T-helper 9 cell (primary cell): ENCODE measurements at places on chromosomes 5 and 9.

- no peak for DNase-seq
Measured at GRCh38 chr9:77946969-77947620, 84.5 kb downstream of the GNAQ start.

- no peak for DNase-seq
Measured at GRCh38 chr5:72812488-72812887, 4.0 kb upstream of the TNPO1 start.

- DNase-seq, result no peak
Measured at GRCh38 chr9:87139099-87139730, 191.9 kb upstream of the GAS1 start.

- DNase-seq, result no peak
Measured at GRCh38 chr9:105676351-105676923, 14.2 kb downstream of the TAL2 start.

DNA sequence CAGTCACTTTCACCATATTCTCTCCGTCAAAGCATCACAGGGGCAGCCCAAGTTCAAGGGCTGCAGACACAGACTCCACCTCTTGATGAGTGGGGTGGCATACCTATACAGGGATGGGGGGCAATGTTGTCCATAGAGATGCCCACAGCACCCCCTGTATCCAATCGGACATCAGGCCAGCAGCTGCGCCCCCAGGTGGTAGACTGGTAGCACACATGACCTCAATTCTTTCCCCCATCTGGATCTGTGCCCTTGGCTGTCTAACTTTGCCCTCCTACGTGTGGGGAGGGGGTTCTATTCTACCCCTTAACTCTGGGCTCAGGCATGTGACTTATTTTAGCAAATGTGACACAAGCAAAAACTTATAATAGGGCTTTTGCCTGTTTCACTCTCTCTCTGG is 84.0 kb upstream of the SLC25A48 start:
- no peak for DNase-seq

DNA sequence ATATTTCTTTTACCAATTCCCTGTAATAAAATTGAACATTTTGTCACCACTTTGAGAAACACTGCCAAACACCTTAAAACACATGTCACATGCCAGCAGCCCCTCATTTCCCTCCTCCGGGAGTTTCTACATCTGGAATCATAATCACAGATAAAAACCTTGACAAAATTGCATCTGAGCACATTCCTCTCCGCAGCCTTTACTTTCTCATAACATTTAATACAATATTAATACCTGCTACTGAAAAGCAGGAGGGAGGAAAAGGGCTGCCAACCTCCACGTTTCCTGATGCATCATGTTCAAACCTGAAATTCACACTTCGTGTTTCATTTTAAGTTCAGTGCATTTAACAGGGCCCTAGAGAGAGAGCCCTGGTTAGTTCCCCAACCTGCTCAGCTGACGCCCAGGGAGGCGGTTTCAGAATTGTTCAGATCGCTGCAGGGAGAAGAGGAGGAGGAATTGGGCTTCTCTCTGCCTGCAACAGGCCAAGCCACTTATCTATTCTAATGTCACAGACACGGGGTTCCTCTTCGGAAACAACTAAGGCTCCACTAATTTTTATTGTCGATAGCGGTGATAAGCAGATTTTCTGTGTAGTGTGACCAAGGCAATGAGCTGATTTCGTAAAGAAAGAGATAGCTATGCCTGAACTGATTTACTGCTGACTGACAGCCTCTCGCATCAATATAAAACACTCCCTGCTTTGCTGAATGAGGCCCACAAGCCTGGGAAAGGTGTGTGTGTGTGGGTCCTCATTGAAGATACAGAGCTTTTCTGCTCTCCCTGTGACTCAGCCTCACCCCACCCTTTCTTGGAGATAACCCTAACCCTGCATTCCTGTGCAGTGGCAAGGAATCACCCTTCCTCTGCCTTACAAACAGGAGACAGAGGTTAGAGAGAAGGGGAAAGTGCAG is 4.9 kb upstream of the LHX2 start:
- DNase-seq, result no peak

- no peak for DNase-seq
Measured at GRCh38 chr5:66442951-66443445, 153.2 kb upstream of the MAST4 start.

GRCh38 chr9:16090907-16091629 is 538.2 kb downstream of the CCDC171 start:
- DNase-seq, result no peak

GRCh38 chr5:10474521-10475075 is 32.9 kb downstream of the ROPN1L start:
- no peak for DNase-seq

DNA sequence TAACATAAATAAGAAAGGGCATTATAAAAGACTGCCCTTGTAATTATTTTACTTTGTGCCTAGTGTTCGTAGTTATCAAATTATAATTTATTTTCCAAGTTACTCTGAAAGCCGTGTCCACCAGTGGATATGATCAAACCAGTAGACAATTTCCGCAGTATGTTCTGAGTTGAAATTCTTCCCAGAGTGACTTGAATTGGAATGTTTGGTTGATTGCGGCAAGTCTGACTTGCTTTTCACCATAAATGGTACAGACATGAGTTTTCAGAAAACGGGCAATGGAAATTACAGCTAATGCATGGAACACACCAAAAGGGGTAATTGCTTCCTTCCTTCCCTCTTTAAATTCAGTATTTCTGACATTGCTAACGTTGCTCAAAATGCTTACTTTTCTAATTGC is 56.6 kb downstream of the CHSY3 start:
- no peak for DNase-seq

DNA sequence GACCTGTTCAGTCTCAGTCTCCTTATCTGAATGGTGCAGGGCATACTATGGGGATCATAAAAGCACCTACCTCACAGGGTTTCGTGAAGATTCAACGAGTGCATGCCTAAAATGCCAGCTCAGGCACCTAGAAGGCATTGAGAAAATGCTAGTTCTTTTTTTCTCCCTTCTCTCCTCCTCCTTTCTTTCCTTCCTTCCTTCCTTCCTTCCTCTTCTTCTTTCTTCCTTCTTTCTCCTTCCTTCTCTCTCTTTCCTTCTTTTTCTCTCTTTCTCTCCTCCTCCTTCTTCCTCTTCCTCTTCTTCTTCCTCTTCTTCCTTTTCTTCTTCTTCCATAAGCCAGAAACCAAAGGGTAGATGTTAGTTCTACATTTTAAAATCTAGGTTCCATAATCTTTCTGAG is 12.3 kb upstream of the RAB14 start:
- DNase-seq, result no peak

DNA sequence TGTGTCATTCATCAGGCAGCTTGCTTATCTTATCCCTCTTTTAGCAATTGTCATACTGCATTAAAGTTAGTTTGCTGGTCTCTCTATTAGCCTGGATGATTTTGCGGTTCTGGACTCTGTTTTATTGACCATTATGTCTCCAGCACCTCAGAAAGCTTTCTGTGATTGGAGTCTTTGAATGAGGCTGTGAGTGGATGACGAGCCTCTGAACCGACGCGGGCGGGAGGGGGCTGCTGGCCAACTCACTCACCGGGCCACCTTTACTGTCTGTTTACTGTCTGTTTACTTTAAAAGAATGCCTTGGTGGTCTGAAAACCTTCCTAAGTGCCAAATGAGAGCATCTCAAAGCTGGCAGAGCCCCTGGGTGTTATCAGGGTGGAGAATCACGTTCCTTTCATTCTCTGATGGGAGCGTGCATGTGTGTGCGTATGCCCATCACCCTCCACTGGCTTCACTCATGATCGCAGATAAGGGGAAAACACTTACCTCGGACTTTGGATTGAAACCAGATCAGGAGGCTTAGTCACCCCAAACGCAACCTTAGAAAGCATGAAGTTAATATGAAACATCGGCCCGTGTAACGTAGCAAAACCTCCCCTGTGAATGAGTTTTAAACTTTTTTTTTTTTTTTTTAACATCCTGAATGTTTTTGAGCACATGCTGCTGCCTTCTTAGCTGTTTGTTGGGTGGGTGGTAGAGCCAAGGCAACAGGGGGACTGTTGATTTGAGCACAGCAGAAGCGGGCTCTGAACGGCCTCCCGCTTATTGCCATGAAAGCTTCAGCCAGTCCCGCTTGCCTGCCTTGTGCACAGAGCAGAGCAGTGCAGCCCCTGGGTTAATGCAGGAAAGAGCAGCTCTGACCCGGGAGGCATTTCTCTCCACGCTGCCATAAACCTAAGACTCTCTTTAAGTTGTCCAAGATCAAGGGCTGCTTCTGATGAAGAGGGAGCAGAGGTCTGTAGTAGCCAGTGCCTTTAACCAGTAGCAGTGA is 173.6 kb downstream of the GADD45G start:
- DNase-seq, result no peak

GRCh38 chr5:126975796-126976195 is 54.6 kb downstream of the MARCHF3 start:
- no peak for DNase-seq

DNA sequence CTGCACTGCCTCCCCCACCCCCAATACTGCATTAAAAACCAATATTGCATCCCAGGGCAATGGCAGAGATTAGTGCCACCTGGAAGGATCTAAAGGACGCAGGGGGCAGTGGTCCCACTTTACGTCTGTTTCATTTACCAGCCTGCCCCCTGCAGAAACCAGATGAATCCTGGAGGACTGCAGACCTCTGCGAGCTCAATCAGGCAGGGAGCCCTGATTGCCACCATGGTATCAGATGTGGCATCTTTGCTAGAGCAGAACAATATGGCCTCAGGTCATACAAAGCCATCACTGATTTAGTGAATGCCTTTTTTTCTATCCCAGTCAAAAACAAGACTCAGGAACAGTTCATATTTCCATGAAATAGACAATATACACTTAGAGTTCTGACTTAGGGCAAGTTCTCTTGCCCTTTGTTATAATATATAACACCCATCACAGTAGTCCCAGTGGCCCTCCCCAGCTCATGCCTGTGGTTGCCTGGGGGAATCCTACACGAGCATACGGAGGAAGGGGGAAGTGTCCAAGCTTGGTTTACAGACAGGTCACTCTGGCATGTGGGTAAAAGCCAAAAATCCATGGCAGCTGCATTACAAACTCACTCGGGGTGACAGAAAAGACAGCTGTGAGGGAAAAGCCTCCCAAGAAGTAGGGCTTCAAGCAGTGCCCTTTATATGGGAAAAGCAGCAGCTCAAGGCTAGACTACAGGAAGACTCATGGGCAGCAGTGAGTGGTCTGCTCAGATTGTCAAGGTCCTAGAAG is 85.1 kb downstream of the MED27 start:
- no peak for DNase-seq

DNA sequence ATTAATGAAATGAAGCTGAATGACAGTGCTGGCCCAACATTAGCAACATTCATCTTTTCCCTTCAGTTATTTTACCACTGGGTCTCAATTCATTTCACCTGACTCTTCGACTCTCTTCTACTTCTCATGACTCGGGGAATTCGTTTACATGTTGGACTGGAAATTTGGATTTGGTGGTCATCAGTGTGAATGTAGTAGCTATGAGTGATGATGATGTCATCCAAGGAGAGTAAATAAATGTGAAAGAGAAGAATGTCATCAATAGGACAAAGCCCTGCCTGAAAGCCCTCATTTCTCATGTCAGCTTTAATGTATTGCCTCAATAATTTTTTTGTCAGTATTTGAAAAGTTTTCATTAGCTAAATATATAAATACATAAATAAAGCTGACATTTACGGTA is 21.9 kb upstream of the CFAP95 start:
- no peak for DNase-seq

GRCh38 chr5:98474216-98474615 is 299.2 kb upstream of the RGMB start:
- DNase-seq, result no peak

- no peak for DNase-seq
Measured at GRCh38 chr5:1553539-1554409, 30.0 kb upstream of the LPCAT1 start.

DNA sequence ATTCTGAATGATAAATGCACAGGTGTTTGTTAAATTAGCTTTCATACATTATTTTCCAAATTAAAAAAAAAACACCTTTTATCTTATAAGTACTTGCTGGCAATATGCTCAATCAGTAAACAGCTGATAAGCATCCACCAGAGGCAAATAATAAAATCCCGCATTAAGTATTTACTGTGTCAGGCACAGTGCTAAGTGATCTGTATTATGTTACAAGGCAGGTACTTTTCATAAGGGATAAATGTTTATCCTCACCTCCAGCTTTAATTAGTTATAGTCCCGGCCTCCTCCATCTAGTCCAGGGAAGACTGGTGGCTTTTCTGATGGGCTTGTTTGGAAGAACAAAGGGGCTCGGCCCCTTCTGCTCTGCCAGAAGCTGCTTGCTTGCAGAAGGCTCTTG is 40.1 kb downstream of the PFDN1 start:
- no peak for DNase-seq

GRCh38 chr5:114362977-114363761 is 1.3 kb downstream of the KCNN2 start:
- no peak for DNase-seq

DNA sequence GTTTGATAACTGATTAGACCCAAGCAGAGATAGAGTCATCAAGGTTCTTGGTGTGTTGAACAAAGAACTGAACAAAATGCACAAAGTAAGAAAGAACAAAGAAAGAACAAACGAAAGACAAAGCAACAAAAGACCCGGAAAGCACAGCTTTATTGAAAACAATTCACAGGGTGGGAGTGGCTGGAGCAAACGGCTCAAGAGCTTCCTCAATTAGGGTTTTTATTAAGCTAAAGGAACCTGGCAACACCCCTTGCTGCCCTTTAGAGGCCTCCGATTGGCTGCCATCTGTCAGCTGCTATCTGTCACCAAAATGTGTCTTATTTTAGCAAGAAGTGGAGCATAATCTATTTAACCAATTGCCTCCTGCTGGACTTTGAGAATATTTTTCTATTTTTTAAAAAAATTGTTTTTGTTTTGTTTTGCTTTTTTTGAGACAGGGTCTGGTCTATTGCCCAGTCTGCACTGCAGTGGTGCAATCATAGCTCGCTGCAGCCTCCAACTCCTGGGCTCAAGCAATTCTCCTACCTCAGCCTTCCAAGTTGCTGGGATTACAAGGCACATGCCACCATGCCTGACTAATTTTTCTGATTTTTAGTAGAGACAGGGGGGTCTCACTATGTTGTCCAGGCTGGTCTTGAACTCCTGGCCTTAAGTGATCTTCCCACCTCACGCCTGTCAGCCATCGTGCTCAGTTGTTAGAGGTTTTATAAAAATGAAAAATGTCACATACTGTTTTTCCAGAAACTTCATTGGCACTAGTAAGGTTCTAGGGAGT is 7.7 kb upstream of the ABO start:
- no peak for DNase-seq

- DNase-seq, result no peak
Measured at GRCh38 chr9:126043681-126044080, 282.9 kb upstream of the MVB12B start.

GRCh38 chr5:14531668-14532067 is 49.9 kb upstream of the OTULINL start:
- DNase-seq, result no peak

- DNase-seq, result no peak
Measured at GRCh38 chr5:154862766-154863165, 4.3 kb downstream of the CNOT8 start.

DNA sequence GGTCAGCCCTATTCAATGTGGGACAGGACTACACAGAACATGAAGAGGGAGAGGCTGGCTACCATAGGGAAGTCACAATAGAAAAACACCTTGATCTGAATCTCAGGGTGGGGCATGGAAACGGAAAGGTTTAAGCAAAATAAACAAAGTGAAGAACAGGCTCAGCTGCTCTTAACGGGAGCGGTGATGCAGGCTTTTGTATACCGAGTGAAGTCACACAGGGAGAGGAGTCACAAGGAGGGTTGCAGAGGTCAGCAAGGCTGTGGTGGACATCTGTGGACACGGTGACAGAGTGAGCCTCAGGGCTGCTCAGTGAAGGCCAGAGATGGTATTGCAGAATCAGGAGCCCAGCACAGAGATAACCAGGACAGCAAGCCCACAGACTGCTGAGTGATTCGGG is 30.6 kb upstream of the SEMA4D start:
- DNase-seq, result no peak
